Naive B cell (primary cell): ENCODE measurements at places on chromosomes 12 and 14. TPM values are rescaled to one million over a fixed set of nuclear protein-coding genes. Genes with fewer than 3 reads are reported as not detected.

Gene SLCO1B1
- not detected for polyA plus RNA-seq

Gene NKX2-1
- polyA plus RNA-seq = not detected

Gene KRT73
- not detected for polyA plus RNA-seq

Gene MOAP1
- polyA plus RNA-seq = 65.4 TPM

Gene SYNDIG1L
- polyA plus RNA-seq = not detected

Gene RD3L
- polyA plus RNA-seq = not detected

Gene PZP
- not detected for polyA plus RNA-seq

Gene TAS2R31
- not detected for polyA plus RNA-seq

Gene HHIPL1
- not detected for polyA plus RNA-seq

Gene NEDD8
- polyA plus RNA-seq = 325 TPM

Gene SSTR1
- not detected for polyA plus RNA-seq

Gene WSCD2
- polyA plus RNA-seq = not detected

Gene TEX52
- not detected for polyA plus RNA-seq

Gene FOXM1
- not detected for polyA plus RNA-seq

Gene LRRC10
- polyA plus RNA-seq = not detected

Gene KLRD1
- 2.4 TPM for polyA plus RNA-seq

Gene IL26
- polyA plus RNA-seq = not detected

Gene KERA
- polyA plus RNA-seq = not detected

Gene PIP4K2C
- polyA plus RNA-seq = 42.0 TPM

Gene TCL1A
- 4,228 TPM for polyA plus RNA-seq

Gene NPFF
- not detected for polyA plus RNA-seq

Gene AP5M1
- polyA plus RNA-seq = 30.5 TPM

Gene CLEC4A
- polyA plus RNA-seq = 85.8 TPM

Gene CLMN
- 16.9 TPM for polyA plus RNA-seq

Gene KCNC2
- polyA plus RNA-seq = not detected

Gene ALKBH1
- 5.9 TPM for polyA plus RNA-seq

Gene CKB
- not detected for polyA plus RNA-seq

Gene P2RX2
- not detected for polyA plus RNA-seq

Gene CLEC9A
- polyA plus RNA-seq = not detected

Gene ADGRD1
- polyA plus RNA-seq = 2.1 TPM

Gene KRT77
- polyA plus RNA-seq = not detected

Gene TAS2R42
- polyA plus RNA-seq = not detected

Gene TSPAN19
- polyA plus RNA-seq = not detected

Gene CLEC14A
- not detected for polyA plus RNA-seq

Gene ARMH4
- not detected for polyA plus RNA-seq

Gene ACIN1
- 9.8 TPM for polyA plus RNA-seq

Gene FLVCR2
- polyA plus RNA-seq = not detected

Gene ANGEL1
- polyA plus RNA-seq = 21.5 TPM

Gene MYF5
- polyA plus RNA-seq = not detected

Gene FAM186B
- polyA plus RNA-seq = not detected

Gene AMN
- polyA plus RNA-seq = 2.4 TPM

Gene NPC2
- polyA plus RNA-seq = 174 TPM

Gene LRP6
- 0.48 TPM for polyA plus RNA-seq

Gene TTC8
- 3.2 TPM for polyA plus RNA-seq

Gene ZNF385A
- polyA plus RNA-seq = 6.1 TPM

Gene JPH4
- 0.17 TPM for polyA plus RNA-seq

Gene RIMBP2
- not detected for polyA plus RNA-seq

Gene OR6C2
- polyA plus RNA-seq = not detected

Gene SETD1B
- 0.64 TPM for polyA plus RNA-seq

Gene STAC3
- polyA plus RNA-seq = 0.40 TPM

Gene ACVRL1
- polyA plus RNA-seq = not detected

Gene FGF6
- not detected for polyA plus RNA-seq

Gene SYT10
- polyA plus RNA-seq = not detected

Gene RGS6
- 0.19 TPM for polyA plus RNA-seq

Gene KIF26A
- polyA plus RNA-seq = not detected

Gene IFI27
- polyA plus RNA-seq = not detected

Gene SIVA1
- polyA plus RNA-seq = 266 TPM

Gene RNASE7
- polyA plus RNA-seq = not detected

Gene SLC17A8
- not detected for polyA plus RNA-seq
